Activated T-helper 17 cell treated with anti-CD3 and anti-CD28 coated beads, Interleukin-2, amount 50 U/mL, for 72 hours (primary cell): ENCODE measurements at places on chromosomes 3 and 15.

DNA sequence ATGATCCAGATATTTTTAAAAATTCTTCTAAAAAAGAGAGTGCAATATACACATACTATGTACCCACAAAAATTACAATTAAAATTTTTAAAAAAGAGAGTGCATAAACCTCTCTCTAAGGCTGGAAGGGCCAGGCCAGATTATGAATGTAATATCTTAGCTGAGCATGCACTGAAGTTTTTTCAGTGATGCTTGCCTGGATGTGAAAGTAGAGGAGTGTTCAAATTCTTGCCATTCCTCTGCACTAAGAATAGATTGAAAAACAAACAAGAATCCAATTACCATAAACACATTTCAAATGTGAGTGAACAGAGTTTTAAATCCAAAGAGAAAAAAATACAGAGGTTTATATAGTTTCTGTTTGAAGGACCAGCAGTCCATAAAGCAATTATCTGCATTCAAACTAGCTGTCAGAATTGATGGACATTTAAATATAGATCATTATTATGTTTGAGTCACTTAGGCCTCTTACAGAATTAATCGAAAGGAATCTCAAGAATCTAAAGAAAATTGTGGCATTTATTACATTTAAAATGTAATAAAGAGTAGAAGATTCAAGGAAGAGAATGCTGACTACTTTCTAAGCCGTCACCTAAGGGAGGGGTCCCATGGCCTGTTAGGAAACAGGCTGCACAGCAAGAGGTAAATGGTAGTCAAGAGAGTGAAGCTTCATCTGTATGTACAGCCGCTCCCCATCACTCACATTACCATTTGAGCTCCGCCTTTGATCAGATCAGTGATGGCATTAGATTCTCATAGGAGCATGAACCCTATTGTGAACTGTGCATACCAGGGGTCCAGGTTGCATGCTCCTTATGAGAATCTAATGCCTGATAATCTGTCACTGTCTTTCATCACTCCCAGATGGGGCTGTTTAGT lies 159.3 kb upstream of the MDFIC2 start:
- ATAC-seq = no peak

GRCh38 chr3:38371541-38372213 lies 25.1 kb downstream of the XYLB start:
- ATAC-seq = no peak

DNA sequence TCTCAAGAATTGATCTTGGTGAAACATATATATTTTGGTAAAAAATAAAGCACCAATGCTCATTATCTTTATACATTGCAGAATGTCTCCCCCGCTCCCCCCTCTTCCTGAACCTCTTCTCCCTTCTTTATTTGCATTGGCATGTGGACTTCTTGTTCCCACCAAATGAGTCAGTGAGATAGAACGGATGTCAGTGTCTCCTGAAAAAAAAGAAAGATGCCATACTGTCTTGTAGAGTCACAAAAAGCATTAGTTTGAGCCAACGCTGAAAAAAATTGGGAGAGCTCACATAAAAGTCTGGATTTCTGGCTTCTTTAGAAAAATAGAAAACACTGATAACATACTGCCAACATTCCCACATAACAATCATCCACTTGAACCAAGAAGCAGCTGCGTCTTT lies 32.0 kb upstream of the STXBP5L start:
- ATAC-seq = no peak

- peak; percentile 5 for ATAC-seq
These were observed 629 bp downstream of the RPL24 start for GRCh38 chr3:101685870-101686307.
